DMS 273 treated with DMSO at 0.1 percent for 48 hours (cell line): ENCODE measurements at places on chromosomes 6 and 20.

- no peak for DNase-seq
Measured at GRCh38 chr6:24329451-24329850, 28.4 kb downstream of the DCDC2 start.

GRCh38 chr6:46925563-46926253, 4.0 kb upstream of the ADGRF5 start:
- DNase-seq = no peak

DNA sequence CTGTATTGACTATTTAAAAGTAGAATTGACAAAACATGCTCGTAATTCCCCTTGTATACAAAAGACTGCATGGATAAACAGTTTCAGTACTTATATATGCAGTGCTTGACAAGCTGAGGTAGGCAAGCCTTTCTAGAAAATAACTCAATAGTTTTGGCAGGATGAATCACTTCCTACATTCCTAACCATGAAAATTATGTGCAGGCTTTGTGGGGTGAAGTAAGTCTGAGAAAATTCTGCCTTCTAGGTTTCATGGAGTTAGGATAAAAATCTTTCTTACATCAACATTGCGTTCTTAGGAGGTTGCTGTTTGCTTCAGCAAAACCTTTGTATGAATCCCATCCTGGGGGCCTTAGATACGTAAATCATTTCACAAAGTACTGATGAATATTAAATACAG, 801.4 kb upstream of the EYS start:
- no peak for DNase-seq

GRCh38 chr6:38703949-38704590, 1.1 kb upstream of the GLO1 start:
- DNase-seq = no peak

- peak; percentile 99 for DNase-seq
Measured at GRCh38 chr6:37807656-37808055, 11.9 kb upstream of the ZFAND3 start.

GRCh38 chr6:44339301-44339700, 3.1 kb upstream of the SPATS1 start:
- no peak for DNase-seq

- DNase-seq = no peak
Measured at GRCh38 chr6:168516944-168517741, 76.2 kb downstream of the SMOC2 start.

DNA sequence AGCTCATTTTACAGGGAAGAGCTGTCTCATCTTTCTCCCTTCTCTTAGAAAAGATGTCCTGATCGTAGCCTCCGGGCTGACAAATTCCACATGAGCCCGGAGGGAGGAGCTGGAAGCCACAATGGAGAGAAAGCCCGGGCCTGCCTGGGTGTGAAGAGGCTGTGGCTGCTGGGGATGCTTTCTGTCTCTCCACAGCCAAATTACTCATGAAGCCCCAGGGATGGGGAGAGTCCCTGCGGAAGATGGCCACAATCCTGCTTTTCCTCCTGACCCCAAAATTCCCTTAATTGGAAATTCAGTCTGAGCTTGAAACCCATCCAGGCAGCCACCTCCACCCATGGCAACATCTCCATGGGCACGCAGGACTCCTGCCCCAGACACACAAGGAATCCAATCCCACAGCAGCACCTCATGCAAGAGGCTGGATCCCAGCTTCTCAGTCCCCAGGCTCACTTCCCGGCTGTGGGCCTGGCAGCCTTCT, 32.4 kb downstream of the JPH2 start:
- DNase-seq = no peak

DNA sequence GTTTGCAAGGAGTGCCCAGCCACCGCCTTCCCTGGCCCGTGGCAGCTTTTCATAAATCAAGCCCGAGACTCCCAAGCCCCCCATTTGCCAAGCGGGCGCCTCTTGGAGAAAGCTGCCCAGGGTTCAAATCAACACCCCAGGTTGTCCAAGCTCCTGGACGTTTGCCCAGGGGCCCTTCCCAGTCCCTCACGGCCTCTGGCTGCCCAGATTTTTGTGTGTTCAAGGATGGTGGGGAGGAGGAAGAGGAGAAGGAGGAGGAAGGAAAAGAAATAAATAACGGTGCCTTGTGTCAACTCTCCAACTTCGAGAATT, 20.6 kb upstream of the NFATC2 start:
- no peak for DNase-seq

DNA sequence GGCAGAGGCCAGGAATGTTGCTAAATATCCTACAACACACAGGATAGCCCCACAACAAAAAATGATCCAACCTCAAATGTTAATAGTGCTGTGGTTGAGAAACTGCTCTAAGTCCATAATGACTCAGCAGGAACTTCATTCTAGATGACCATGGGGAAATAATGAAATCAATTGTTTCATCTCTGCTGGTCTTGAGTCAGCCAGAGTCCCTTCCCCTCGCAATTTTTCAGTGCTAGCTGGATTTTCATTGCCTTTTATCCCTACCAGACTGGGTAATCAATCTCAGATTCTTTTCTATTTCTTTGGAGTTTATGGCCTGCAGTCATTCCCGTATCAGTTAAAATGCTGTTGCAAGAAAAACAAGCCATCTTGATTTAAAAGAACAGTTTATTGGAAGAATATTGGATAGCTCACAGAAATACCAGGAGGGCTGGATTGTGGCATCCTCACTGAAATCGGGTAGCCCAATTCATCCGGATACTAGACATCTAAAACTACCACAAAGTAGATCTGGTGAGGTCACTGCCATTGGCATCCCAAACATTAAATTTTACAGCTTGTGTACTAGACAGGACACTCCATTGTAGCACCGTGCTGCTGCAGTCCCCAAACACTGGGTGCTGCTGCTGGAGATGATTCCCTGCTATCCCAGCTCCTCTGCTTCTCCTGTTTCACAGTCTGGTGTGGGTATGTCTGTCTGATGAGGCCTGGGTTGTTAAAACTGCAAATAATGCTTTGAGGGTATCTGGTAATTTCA, 30.3 kb upstream of the POPDC3 start:
- no peak for DNase-seq

DNA sequence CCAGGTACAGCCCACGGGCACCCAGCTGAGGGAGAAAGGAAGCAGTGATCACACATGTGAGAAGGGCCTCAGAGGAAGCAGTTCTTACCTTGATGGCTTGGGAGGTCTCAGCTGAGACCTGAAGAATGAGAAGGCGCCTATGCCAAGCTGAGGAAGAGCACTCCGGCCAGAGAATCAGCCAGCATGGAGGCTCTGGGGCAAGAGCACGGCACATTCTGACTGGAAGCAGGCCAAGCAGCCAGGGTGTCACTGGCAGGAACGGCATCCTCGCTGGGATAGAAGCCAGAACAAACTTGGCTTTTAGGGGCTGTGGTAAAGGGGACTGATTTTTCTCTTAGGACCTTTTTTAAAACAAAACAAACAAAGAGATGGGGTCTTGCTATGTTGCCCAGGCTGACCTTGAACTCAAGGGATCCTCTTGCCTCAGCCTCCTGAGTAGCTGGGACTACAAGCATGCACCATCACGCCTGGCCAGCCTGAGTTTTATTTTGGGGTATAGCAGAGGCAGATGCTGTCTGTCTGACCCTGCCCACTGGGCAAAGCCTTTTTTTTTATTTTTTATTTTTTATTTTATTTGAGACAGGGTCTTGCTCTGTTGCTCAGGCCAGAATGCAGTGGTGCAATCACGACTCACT, 17.6 kb downstream of the GHRH start:
- no peak for DNase-seq

DNA sequence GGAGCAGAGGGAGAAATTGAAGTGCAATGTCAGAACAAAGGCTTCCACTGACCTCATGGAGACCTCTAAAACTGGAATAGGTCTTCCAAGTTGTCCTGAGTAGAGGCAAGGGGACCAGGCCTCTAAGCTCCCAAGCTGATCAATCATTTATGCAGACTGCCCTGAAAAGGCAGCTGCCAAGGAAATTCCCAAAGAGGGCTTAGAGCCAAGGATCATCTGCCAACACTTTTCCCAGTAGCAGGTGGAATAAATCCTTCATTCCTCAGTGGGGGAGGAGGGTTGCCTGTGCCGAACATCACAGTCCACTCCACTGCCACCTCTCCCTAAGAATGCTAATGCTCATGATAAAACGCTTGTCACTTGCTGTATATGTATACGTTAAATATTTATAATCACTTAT, 29.3 kb upstream of the RALY start:
- no peak for DNase-seq

DNA sequence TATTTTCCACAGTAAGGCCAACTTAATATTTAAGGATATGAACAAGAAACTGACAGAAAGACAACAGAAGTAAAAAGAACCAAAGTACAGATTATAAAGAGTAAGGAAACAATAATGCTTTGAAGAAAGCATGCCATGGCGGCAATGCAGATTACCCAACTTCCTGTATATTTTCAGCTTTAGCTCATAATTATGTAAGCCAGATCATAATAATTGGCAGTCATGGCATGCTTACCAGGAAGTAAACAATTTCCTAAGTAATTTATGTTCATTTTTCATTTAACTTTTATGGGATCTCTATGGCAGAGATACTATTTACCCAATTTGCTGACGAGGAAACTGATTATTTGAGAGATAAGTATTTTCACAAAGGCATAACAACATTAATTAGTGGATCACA, 988.7 kb downstream of the HACE1 start:
- no peak for DNase-seq

DNA sequence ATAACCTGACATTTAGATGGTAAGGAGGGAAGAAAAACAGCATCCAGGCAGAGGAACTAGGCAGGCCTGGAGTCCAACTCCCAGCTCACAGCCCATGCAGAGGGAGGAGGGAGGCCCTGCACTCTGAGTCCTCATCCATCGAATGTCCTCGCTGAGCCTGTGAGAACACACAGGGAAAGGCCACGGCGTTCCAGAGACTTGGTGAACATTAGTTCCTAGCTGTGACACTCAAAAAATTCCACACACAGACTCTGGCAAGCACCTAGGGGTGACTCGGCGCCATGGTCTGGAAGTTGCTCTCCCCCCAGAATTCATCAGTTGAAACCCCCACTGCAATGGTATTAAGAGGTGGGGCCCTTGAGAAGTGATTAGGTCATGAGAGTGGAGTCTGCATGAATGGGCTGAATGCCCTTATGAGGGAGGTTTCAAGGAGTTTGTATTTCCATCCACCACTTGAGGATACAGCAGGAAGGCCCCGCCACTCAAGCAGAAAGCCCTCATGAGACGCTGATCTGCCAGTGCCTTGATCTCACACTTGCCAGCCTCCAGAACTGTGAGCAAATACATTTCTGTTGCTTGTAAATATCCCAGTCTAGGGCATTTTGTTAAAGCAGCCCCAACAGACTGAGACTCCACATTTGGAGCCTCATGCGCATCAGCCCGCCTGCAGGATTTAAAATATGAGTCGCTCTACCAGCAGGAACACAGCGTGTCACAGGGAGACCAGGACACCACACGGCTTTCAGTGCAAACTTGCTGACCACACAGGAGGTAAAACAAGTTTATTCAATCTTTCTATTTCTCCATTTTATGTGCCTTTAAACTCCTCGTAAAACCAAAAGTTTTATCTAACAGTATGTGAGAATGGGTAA, 73.9 kb downstream of the WDR27 start:
- DNase-seq = no peak

GRCh38 chr20:5608442-5609161, 141.6 kb upstream of the SHLD1 start:
- peak; percentile 26 for DNase-seq

DNA sequence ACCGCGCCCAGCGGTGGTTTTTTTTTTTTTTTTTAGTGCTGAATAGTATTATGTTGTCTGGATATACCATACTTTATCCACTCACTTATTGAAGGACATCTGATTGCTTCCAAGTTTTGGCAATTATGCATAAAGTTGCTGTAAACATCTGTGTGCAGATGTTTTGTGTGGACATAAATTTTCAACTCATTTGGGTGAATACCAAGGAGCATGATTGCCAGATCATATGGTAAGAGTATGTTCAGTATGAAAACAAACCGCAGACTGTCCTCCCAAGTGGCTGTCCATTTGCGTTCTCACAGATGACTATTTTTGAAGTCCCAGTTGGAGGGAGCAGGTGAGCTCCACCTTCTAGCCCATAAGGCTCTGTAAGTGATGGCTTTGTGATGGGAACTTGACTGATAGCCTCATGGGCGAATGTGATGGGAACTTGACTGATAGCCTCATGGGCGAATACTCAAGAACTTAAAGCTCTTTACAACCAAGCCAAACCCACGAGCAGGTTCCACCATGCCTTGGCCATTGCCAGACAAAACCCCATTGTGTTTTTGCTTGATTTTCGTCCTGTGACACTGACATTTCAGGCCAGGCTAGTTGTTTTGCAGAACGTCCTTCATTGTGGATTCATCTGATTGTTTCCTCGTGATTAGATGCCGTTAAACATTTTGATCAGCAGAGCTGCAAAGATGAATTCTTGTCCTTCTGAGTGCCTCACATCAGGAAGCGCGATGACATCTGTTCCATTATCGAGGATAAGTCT, 51.0 kb downstream of the ZBTB2 start:
- no peak for DNase-seq

DNA sequence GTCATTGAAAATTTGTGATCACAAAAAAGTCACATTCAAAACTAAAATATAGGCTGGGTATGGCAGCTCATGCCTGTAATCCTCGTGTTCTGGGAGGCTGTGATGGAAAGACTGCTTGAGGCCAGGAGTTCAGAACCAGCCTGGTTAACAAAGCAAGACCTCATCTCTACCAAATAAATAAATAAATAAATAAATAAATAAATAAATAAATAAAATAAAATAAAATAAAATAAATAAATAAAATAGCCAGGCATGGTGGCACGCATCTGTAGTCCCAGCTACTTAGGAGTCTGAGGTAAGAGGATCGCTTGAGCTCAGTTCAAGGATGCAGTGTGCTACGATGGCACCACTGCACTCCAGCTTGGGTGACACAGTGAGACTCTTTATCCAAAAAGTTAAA, 343.1 kb upstream of the RUNX2 start:
- no peak for DNase-seq

GRCh38 chr6:52416629-52417151, 3.5 kb upstream of the EFHC1 start:
- no peak for DNase-seq

GRCh38 chr20:35674921-35675320, 10.2 kb upstream of the CPNE1 start:
- no peak for DNase-seq

- DNase-seq = no peak
Measured at GRCh38 chr6:166308033-166308768, at the start of gene PRR18. Gene PRR18, minus strand, starts transcription at chr6:166308392. Its CDS starts 250 bp downstream, at chr6:166308142.

DNA sequence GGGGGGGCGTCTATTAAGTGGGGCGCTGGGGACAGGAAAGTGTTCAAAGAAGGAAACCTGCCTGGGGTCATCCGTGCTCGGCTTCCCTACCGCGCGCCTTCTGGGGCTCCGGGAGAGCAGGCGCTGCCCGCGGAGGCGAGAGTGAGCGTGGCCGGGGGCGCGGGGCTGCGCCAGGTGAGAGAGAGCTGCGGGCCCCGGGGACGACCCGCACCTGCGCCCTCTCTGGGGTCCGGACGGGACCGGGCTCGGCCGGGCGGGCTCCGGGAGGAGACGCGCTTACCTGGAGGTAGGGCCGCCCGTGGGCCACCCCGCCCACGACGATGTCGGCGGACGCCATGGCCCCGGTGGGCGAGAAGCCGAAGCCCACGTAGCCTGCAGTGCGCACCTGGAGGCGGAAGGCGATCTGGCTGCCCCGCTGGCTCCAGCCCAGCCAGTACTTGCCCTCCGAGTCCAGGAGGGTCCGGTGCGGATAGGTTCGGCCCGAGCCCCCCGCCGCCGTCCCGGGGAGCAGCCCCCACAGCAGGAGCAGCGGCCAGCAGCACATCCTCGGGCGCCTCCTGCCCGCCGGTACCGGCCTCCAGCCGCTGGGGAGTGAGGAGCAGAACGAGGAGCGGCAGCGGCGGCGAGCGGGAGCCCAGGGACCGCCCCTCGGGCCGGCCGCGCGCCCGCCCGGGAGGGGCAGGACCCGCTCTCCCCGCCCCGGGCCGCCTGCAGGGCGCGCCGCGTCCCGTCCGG, at the start of gene MOXD1:
TSS of gene MOXD1 (minus strand) at position 593 of the 735 bp plus-strand sequence. CDS start at position 544, 49 bp downstream.
- no peak for DNase-seq

GRCh38 chr6:159969204-159969912, 476 bp downstream of the IGF2R start:
- no peak for DNase-seq
